ENCODE measurements at places on chromosomes 13 and 19.

DNA sequence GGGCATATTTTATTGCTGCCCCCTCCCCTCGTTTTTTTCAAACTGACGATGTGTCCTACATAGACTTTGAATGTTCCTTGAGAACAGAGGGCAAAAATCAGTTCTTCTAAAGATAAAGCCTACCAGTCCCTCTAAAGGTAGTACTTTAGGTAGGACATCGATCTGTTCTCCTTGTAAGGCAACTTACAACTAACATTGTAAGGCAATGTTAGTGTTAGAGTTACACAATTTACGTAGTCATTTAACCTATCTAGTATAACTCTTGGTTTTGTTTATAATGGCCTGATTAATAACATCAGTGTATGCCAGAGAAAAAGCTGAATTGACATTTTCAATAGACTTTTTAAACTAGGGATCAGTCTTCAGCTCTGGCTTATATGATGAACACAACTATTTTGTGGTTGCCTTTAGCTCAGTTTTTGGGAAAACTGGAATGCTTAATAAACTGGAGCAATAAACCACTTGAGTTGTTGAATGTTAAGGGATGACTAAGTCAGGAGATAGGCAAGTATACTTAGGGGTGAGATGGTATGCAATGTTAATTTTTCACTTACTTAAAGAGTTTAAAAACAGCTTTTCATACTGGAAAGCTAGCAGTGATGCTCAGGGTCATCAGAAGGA is 2.2 kb downstream of the NDFIP2 start:
- DNase-seq, result no peak

DNA sequence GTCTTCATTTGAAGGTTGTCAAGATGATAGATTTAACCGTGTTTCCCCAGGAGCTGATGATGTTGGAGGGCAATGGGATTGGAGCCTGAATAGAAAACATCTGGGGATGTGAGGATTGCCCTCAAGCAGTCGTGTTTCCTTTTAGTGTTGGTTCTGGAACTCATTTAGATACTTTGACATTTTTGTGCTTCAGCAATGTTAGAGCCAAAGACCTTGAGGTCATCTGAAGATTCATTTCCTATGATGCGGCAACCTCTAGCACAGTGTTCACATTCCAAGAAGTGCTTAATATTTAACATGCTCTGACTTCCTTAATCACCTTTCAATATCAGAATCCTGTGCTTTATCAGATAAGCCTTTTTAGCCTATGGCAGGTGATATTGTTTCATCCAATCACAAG is 82.7 kb downstream of the SLC10A2 start:
- DNase-seq, result no peak

GRCh38 chr19:16402041-16402440 is 69.7 kb downstream of the EPS15L1 start:
- DNase-seq, result no peak

GRCh38 chr13:71597150-71597549 is 269.9 kb downstream of the DACH1 start:
- DNase-seq, result no peak

DNA sequence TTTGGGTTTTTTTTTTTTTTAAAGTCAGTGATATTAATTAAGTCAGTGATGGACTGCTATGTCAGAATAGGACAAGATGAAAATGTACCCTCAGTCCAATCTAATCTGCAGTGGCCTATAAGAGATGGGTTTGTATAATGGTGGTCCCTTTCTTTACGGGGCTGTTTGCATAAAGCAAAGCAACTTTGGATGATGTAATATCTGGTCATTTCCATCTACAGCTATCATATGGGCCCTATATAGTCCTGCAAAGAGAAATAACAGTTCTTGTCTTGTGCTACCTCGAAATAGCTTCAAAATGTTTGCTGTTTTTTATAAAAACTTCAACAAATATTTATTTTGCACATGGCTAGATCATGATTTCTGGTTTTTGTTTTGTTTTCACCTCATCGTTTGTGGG is 20.2 kb upstream of the POMP start:
- no peak for DNase-seq

GRCh38 chr19:50387176-50387867 is 3.2 kb downstream of the POLD1 start:
- no peak for DNase-seq

- no peak for DNase-seq
Observed at GRCh38 chr13:71368336-71368735, 498.7 kb downstream of the DACH1 start.

- DNase-seq, result no peak
Observed at GRCh38 chr19:992670-993055, 7.6 kb upstream of the GRIN3B start.

- no peak for DNase-seq
Observed at GRCh38 chr13:100178309-100178708, 89.4 kb downstream of the PCCA start.

GRCh38 chr13:94234738-94235137 is 244.7 kb downstream of the DCT start:
- DNase-seq, result no peak

GRCh38 chr13:24134757-24135156 is 25.8 kb upstream of the SPATA13 start:
- DNase-seq, result no peak

- no peak for DNase-seq
Observed at GRCh38 chr13:30331331-30331771, 24.0 kb upstream of the KATNAL1 start.

- no peak for DNase-seq
Observed at GRCh38 chr13:97934590-97934989, 18.9 kb upstream of the IPO5 start.

DNA sequence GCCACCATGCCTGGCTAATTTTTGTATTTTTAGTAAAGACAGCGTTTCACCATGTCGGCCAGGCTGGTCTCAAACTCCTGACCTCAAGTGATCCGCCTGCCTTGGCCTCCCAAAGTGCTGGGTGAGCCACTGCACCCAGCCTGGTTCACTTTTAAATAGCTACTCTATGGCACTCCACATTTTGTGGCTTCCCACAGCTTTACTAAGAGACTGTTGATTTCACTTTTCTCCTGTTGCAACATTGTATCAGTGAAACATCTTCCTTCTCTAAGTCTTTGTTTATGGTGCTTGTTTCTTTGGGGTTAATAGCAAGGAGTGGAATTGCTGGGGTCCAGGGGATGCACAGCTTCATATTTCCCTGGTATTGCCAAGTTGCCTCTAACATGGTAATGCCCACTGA is 12.3 kb downstream of the TMEM38A start:
- DNase-seq, result no peak

GRCh38 chr13:42275098-42275471 is 3.1 kb downstream of the AKAP11 start:
- no peak for DNase-seq

DNA sequence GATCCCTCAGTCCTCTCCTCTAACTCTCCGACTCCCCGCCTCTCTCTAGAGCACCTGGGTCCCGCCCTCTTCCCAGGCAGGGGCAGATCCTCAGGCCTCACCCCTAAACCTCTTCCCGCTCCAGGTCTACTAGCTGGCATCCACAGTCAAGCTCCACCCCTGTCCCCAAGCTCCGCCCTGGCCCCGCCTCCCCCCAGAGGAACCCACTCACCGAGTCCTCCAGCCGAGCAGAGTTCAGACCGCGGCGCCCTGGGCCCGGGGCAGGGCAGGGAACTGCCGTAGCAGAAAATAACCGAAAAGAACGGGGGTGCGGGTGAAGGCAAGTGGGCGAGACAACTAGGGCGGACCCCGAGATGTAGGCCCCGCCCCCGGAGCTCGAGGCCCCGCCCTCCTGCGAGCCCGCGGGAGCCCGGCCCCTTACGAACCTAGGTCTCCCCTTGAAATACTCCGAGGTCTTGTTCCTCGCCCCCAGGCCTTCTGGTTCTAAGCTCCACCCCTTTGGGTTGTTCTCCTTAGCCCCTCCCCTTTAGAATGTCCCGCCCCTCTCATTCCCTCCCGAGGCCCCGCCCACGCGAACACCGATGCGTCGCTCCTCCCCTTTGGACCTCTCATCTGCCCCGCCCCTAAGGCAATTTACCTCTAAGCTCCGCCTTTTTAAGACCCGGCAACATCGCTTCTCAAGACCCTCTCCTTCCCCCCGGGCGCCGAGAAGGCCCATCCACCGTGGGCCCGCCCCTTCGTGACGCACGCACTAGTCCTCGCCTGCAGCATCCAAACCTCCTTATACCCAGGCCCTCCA is at the start of gene GGN:
GGN (minus strand) TSS at position 485 of the 799 bp plus-strand sequence. CDS start 773 bp downstream, outside the sequence.
- DNase-seq, result peak; percentile 77

GRCh38 chr13:28037399-28037798 is 48.9 kb upstream of the URAD start:
- DNase-seq, result no peak

DNA sequence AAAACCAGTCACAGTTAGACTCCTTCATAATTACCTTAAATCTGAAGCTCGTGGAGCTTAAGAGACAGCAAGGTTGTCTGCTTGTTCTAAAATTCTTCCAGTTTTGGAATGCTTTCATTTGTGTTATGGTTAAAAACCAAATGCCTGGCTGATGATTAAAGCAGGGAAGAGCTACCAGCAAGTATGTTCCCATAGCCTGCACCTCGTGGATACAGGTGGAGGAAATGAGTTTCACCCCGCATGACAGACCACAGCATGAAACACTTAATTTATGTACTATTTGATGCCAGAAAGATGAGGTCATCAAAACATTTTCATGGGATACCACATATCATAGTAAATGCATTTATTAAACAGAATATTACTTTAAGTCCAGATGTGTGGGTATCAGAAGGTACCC is 416 bp upstream of the DOCK9 start:
- no peak for DNase-seq

GRCh38 chr19:1511318-1512317 is 1.2 kb downstream of the ADAMTSL5 start:
- DNase-seq, result no peak

DNA sequence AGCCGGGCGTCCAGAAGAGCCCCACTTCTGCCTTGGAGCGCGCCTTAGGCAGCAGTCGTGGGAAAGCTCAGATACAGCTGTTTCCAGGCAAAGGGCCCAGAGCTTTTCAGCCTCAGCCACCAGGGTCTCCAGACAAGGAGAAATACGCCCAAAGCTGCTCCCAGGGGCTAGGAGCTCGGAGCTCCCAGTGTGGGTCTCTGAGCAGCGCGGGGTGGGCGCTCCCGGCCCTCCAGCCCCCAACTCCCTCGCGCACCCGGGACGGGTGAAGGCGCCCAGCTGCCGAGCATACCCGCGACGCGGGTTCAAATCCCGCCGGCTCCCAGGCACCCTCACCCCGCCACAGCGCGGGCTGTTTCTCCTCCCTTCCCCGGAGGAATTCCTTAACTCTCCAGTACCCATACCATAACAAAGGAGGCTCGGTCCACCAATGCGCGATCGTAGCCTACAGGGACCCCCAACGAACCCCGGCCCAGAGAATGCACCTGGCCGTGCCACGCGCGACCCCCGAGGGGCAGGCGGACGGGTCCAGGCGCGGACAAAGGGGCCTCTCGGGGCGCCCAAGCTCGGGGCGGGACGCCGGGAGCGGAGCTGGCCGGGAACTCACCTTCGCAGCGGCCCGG is 507 bp downstream of the COL4A1 start:
- peak; percentile 15 for DNase-seq

DNA sequence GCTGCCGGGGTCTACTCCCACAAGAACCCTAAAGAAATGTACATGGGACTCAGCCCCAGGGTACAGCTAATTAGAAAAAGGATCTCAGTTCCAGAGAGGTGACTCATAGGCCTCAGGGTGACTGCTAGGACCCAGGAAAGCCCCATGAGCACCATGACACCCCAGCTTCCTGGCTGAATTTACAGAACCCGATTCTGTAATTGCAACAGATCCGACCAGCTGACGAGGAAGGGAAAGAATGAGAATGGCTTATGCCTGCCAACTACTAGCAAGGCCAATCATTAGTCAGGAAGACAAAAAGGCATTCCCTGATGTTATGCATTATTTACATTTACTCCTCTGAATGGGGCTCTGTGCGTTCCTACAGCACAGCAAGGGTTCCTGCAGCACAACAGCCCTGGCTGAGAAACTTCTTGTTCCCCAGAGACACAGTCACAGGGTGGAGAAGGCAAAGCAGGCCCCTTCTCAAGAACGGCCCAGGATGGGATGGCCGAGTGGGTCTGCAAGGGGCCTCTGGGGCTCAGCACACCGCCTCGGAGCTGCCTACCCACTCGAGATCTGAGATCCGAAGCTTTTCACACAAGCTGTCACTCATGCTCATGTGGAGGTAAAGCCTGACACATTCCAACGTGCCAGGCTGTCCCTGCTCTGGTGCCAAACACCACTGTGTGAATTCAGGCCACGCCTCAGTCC is 27.2 kb downstream of the PBX4 start:
- DNase-seq, result no peak

DNA sequence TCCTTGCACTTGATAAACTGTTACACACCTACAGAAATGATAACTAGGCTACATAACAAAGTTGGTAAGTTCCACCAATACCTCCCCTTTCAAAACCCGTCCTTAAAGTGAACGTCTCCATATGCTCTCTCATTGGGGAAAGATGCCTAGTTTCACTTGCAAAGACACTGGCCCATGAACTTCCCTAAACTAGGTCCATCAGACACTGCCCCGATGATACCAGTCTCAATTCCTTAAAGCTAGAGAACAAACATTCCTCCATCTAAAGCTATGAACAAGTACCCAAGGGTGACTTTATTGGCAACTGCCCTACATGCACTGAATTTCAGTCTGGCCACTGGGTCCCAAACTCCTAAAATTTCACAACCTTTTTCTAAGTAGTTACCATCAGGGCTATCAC is 39.9 kb downstream of the FOXO1 start:
- DNase-seq, result no peak

- DNase-seq, result no peak
Observed at GRCh38 chr19:51807111-51807701, 12.2 kb downstream of the FPR3 start.

DNA sequence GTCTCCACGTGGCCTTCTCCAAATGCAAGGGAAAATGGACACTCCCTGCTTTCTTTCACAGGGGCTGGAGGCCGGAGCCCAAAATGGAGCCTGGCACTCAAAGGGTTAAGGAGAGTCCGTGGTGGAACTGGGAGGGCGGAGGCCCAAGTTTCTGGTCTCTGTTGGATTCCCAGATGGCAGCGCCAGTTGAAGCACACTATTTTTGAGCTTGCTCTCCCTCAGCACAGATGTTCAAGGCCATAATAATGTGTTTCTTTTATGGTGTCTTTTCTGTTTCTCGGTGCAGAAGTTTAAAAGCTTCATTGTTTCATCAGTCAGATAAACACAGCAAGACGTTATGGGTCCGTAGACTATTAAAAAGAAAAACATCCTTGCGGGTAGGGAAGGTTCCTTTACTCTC is 67.6 kb downstream of the TNFRSF19 start:
- no peak for DNase-seq

Data from NCI-H774 (cell line).